SK-N-SH treated with all-trans-retinoic acid at 6 μM for 48 hours (cell line): ENCODE measurements at places on chromosomes 3 and 15.

- no peak for ATAC-seq
Observed at GRCh38 chr15:58064082-58064979, 1.2 kb downstream of the ALDH1A2 start.

DNA sequence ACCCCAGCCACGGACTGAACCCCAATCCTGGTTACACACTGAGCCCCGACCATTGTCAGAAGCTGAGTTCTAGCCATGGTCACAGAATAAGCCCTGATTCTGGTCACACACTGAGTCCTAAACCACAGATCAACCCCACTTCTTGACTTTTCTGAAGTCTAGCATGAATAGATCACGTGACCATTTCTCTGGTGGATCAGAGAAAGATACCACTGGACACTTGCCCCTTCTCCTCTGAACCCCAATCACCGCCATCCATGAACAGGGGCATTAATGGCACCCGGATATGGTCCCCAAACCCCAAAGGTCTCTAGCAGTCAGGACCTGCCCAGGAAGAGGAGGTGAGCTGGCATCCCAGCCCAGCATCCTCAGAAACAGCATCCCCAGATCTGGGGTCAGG, 9.1 kb downstream of the HCN4 start:
- ATAC-seq: no peak

DNA sequence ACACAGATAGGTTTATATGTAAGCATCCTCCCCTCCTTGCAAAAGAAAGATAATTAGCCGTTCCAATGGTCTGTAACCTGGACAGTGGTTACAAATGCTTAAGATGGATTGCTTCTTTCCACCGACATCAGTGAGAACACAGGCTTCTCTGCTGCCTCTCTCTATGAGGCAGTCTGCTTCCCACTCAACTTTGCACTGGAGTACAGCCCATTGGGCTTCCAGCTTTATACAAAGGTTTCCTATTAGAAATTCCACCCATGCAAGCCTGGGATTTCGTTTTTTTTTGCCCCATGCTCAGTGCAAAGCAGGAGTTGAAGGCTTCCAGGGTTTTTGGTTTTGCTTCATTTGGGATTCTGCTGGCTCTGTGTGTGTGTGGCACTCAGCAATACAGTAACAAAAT, 47.3 kb upstream of the C3orf22 start:
- ATAC-seq: no peak

GRCh38 chr3:5635746-5636145, 448.2 kb downstream of the EDEM1 start:
- no peak for ATAC-seq

GRCh38 chr15:32956006-32956405, 238.2 kb downstream of the GREM1 start:
- ATAC-seq: peak; percentile 70
